Panc1 (cell line): ENCODE measurements at places on chromosomes 1 and 21.

- no peak overlapping the region for H3K27ac ChIP-seq
- H3K36me3 ChIP-seq, result no peaks in the 10 kb centered on the region
- peak; percentile 27 for DNase-seq
- H3K4me3 ChIP-seq, result no peak overlapping the region
Observed at GRCh38 chr1:37323486-37324377, 150.6 kb upstream of the ZC3H12A start.

- DNase-seq, result no peak
- no peak overlapping the region for H3K27ac ChIP-seq
- no peaks in the 10 kb centered on the region for H3K27me3 ChIP-seq
- no peaks in the 10 kb centered on the region for H3K36me3 ChIP-seq
- H3K4me1 ChIP-seq, result no peaks in the 10 kb centered on the region
Observed at GRCh38 chr21:31509194-31510017, 150.1 kb upstream of the SOD1 start.

DNA sequence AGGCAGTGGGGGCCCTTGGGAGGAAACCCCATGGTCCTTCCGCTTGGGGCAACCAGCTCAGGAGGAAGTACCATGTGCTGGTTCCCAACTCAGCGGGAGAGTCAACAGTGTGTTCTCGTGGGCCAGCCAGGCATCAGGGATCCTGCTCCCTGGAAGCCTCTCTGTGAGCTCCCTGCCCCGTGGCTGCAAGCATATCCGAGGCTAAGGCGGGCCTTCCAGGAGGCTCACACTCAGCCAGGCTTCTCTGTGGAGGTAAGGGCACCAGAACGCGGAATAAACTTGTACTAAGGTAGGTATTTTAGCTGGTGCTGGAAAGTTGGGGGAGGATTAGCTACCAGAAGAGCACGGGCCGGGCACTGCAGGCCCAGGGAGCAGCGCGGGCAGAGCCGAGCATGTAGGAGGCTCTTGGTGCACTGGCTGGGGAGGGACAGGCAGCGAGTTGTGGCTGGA lies 74.7 kb upstream of the POU3F1 start:
- H3K36me3 ChIP-seq, result no peaks in the 10 kb centered on the region
- no peak overlapping the region for H3K27ac ChIP-seq
- no peak for DNase-seq
- peaks cover 4% of the 10 kb centered on the region; the same call in 1 of the 2 replicates for H3K4me1 ChIP-seq

- DNase-seq, result no peak
- no peaks in the 10 kb centered on the region for H3K27me3 ChIP-seq
- H3K27ac ChIP-seq, result no peak overlapping the region
- H3K4me1 ChIP-seq, result no peaks in the 10 kb centered on the region
- H3K36me3 ChIP-seq, result peaks cover 4% of the 10 kb centered on the region
Observed at GRCh38 chr1:51444534-51445192, 74.4 kb downstream of the EPS15 start.

- H3K4me3 ChIP-seq, result no peak overlapping the region
- H3K4me1 ChIP-seq, result no peaks in the 10 kb centered on the region
- H3K27ac ChIP-seq, result no peak overlapping the region
- DNase-seq, result no peak
Observed at GRCh38 chr1:187787736-187788135, 959.0 kb downstream of the PLA2G4A start.

DNA sequence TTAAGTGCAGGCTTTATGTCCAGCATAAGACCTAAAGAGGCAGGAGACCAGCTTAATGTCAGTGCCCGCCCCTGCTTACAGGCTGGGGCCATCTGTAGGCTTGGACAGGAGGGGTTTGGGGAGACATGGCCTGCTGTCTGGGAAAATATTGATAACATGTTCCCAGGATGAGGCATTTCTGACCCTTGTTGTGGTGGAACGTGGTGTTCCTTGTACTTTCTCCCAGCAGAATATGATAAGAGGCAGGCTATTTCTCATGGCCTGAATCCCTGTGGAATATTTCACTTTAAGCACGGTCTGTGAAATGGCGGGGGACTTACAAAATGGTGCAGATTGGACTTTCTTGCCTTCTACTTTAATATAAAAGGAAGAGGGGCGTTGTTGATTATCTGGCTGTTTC lies 41.9 kb upstream of the PLA2G5 start:
- no peak for DNase-seq
- peaks cover under 1% of the 10 kb centered on the region; the same call in 1 of the 2 replicates for H3K27me3 ChIP-seq
- H3K4me3 ChIP-seq, result no peak overlapping the region
- H3K36me3 ChIP-seq, result no peaks in the 10 kb centered on the region
- H3K27ac ChIP-seq, result no peak overlapping the region
- H3K4me1 ChIP-seq, result no peaks in the 10 kb centered on the region
